DMS53 (cell line): ENCODE measurements at places on chromosomes 3 and 15.

- no peak for DNase-seq
Observed at GRCh38 chr15:74174958-74175253, 1.4 kb downstream of the ISLR start.

DNA sequence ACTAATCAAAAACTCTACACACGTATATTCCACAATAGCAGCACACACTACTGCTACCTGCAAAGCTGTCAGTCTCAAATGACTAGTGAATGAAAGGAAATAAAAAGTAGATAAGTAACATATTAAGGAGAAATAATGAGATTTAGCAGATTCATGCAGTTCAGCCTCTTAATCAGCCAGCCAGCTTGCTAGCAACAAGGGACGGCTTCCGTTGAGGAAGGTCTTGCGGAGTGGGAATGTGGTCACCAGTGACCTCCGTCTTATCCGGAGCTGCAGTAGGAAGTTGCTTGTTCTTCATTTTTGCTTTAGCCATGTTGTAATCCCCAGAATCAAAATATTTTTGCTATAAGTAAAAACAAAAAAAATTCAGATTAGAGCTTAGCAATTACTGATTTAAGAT is 17.1 kb downstream of the ARPP19 start:
- DNase-seq = no peak

DNA sequence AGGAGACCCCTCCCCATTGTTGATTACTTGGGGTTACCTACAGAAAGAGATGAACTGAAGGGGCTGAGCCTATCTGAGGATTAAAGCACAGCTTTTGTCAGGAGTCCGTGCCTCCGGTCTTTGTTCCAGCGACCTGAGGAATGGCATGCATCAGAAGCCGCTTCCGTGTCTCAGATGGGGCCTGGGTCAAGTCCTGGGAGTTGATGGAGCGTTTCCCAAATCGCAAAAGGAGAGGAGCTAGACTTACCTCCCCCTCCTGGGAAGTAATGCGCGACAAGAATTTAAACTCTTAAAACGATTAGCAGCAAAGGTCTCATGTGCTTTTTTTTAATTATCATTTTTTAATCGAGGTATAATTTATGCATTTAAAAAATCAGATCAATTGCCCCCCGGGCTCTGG is 983 bp upstream of the ALDH1A3 start:
- DNase-seq = peak; percentile 23

DNA sequence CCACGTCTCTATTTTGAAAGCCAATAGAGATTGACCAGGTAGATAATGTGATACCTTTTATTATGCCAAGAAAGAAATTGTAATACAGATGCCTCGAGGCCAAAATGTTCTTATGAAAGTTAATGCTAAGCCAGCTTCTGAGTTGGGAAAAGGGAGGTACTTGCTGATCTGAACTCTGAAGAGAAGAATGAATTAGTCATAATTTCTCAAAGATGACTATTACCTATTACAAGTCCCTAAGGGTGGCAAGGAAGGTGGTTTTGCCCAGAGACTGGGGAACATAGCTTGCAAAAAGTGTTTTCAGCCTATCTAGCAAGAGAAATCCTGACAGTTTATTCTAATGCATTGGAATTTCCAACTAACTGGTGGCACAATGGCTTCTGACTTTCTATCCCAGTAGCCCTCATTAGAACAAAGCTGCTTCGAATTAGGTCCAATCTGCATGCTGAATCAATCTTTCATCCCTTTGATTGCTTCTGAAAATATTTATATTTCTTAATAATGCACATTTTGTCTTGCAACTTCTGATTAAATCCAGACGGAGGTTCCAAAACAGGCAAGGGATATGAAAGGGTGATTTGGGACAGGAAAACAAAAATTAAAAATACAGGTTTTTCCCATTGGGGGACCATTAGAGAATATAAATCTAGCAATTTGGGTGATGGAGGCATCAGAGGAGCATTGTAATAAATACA is 17.7 kb upstream of the NR2F2 start:
- DNase-seq = no peak

DNA sequence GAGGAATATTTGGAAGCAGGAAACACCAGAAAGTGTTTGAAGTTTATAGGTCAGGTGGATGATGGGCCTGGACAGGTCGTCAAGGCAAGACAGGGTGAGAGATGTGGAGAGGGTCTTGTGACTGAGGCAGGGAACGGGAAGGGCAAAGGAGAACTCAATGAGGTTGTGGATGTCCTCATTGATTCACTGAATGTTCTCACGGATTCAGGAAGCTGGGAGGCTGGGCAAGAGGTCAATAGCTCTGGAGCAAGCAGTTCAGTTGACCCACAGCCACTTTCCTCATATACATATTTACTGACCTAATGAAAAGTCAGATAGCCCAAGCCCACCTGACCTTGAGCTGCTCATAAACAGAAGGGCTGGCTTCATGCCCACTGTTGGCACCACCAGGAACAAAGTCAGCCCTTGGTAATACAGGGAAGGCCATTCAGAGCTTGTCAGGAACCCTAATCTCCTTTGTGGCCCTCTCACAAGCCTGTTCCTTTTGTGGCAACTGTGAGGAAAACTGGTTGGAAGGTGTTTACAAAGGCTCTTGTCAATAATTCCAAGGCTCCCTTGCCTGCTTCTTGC is 31.6 kb downstream of the ARRDC4 start:
- no peak for DNase-seq

- no peak for DNase-seq
Observed at GRCh38 chr15:89321521-89322410, 12.9 kb downstream of the POLG start.
